ENCODE measurements at places on chromosomes 12 and 14.

GRCh38 chr14:26180221-26180620, 417.6 kb downstream of the NOVA1 start:
- DNase-seq: no peak

- DNase-seq: no peak
Measured at GRCh38 chr12:113758165-113758924, 207.8 kb downstream of the RBM19 start.

DNA sequence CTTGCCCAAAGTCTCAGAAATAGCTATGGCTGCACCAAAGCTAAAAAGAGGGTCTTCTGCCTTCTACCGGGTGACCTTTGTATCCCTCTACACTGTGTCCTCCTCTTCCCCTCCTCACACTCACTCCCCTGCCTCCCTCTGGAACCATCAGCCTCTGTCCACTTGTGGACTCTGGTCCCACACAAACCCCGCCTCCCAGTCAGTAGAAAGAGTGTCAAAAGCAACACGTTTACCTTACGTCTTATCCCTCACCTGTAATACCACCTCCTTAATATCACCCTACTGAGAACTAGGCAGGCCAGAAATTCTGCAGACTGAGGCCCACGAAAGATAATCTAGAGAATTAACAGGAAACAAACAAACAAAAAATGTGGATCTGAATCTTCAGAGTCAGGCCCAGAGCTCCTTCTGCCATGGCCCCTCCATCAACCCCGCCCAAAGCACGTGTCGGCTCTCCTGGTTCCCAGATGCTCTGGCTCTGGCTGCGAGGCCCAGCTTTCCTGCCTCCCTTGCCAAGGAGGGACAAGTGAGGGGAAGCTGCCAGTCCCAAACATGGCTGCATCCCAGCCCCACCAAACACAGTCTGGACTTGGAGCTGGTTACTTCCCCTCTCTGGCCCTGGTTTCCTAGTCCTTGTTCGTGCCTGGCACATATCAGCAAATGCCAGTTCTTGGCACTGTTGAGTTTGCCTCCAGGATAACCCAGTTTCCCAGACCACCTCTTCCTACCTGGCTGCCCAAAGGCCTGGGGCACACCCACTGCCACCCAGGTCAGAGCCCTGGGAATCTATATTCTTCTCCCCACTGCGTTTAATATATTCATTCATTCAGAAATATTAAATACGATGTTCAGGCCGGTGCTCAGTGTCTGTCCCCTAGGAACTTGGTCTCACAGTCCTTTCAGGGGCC, 2.7 kb downstream of the ACTN1 start:
- no peak for DNase-seq

- DNase-seq: no peak
Measured at GRCh38 chr12:127536833-127537428, 730.0 kb upstream of the TMEM132C start.

DNA sequence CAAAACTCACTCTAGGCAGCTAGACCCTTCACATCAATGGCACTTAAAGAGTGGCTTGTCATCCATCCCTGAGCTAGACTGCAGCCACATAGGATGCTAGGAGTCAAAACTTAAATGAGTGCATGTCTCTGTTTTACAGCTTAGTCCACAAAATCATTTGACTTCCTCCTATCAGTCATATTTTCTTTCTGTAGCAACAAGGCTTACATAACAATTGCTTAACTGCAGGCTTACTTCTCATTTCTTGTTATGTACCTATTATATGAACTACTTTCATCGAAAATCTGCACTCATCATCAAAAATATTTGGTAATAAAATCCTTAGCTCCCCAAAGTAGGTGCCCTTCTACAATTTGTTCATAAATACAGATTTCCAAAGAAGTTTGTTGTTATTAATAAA, 30.1 kb downstream of the CLEC1A start:
- DNase-seq: no peak

DNA sequence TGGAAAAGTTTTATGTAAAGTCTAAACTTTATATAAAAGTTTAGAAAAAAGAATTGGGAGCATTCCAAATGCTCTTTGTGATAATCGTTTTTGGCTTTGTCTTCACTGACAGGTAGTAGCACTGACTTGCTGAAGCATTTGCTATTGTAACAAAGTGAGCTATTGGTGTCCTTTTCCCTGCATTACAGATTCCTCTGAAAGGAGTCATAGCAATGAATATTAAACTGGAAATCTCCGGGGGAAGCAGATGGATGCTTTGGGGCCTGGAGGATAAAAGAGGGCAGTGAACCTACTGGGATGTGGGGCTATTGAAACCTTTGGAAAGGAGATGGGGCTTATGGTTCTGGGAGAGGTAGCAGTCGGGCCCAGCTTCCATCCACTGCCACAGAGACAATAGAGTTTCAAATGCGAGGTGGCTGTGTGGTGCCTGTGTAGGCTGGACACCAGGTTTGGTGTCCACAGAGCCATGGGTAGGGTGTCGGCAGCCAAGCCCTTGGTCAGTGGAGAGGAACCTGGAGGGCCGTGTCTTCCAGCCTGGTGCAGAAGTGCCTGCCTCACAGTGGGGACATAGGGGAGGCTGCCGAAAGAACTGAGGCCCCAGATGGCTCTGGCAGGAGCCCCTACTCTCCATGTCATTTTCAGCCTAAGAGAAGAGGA, 10.1 kb downstream of the GSG1 start:
- DNase-seq: no peak

- peak; percentile 12 for DNase-seq
Measured at GRCh38 chr14:53367644-53368026, 214.5 kb upstream of the DDHD1 start.

- no peak for DNase-seq
Measured at GRCh38 chr12:28489246-28489645, 299.0 kb downstream of the CCDC91 start.

GRCh38 chr14:33754261-33754660, 196.6 kb downstream of the EGLN3 start:
- DNase-seq: no peak

Measured in right kidney (tissue), 9 donors.